Left lung (tissue), 14 donors: ENCODE measurements at places on chromosomes 16 and 17. TPM values are rescaled to one million over a fixed set of nuclear protein-coding genes. Genes with fewer than 3 reads are reported as not detected.

- DNase-seq: no peak
- H3K27ac ChIP-seq: no peak overlapping the region
- H3K27me3 ChIP-seq: no peaks in the 10 kb centered on the region
- H3K4me1 ChIP-seq: peaks cover 47% of the 10 kb centered on the region
Measured at GRCh38 chr16:84714028-84714427, 14.2 kb downstream of the USP10 start.

The GP1BA gene
- polyA plus RNA-seq: 3.6 TPM

The MAPT gene
- polyA plus RNA-seq: 7.7 TPM

GRCh38 chr16:49799172-49799571 lies 56.7 kb downstream of the ZNF423 start:
- H3K4me1 ChIP-seq: no peaks in the 10 kb centered on the region
- no peaks in the 10 kb centered on the region for H3K36me3 ChIP-seq
- DNase-seq: no peak
- no peak overlapping the region for H3K27ac ChIP-seq
- H3K27me3 ChIP-seq: no peaks in the 10 kb centered on the region
- H3K4me3 ChIP-seq: no peak overlapping the region

- no peaks in the 10 kb centered on the region for H3K36me3 ChIP-seq
- no peaks in the 10 kb centered on the region for H3K27me3 ChIP-seq
- no peak overlapping the region for H3K27ac ChIP-seq
- H3K4me3 ChIP-seq: no peak overlapping the region
Measured at GRCh38 chr16:4743226-4743878, 9.0 kb downstream of the DNAAF8 start.

The OR4D2 gene
- not detected for polyA plus RNA-seq

DNA sequence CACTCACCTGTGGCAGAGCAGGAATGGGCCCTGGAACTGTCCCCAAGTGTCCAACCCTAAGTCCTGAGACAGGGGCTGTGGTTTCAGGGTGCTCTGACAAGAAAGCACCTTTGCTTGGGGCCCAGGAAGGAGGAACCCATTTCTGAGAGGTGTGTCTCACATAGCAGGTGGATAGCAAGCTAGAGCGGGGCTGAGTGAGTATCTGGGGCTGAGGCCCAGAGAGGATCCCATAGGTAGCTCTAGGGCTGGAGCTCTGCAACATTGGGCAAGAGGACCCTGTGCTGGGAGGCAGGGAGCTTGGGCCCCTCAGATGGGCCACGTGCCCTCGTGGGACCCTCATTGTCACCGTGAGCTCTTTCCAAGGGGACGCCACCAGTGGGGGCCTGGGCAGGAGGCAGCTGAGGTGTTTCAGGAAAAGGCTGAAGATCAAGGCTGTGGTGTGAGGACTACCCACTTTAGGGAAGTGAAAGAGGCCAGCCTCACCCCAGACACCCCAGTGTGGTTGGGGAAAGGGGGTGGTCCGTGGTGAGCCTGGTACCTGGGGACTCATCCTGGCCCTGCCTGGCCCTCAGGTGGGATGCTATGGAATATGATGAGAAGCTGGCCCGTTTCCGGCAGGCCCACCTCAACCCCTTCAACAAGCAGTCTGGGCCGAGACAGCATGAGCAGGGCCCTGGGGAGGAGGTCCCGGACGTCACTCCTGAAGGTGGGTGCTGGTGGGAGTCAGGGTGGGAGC lies 5.3 kb downstream of the DEF8 start:
- no peaks in the 10 kb centered on the region for H3K27me3 ChIP-seq
- H3K4me3 ChIP-seq: no peak overlapping the region
- DNase-seq: no peak
- no peak overlapping the region for H3K27ac ChIP-seq
- peaks cover 36% of the 10 kb centered on the region for H3K36me3 ChIP-seq
- peaks cover 7% of the 10 kb centered on the region for H3K4me1 ChIP-seq

The TEKT5 gene
- 0.67 TPM for polyA plus RNA-seq

The ATP2C2 gene
- polyA plus RNA-seq: 15.2 TPM

DNA sequence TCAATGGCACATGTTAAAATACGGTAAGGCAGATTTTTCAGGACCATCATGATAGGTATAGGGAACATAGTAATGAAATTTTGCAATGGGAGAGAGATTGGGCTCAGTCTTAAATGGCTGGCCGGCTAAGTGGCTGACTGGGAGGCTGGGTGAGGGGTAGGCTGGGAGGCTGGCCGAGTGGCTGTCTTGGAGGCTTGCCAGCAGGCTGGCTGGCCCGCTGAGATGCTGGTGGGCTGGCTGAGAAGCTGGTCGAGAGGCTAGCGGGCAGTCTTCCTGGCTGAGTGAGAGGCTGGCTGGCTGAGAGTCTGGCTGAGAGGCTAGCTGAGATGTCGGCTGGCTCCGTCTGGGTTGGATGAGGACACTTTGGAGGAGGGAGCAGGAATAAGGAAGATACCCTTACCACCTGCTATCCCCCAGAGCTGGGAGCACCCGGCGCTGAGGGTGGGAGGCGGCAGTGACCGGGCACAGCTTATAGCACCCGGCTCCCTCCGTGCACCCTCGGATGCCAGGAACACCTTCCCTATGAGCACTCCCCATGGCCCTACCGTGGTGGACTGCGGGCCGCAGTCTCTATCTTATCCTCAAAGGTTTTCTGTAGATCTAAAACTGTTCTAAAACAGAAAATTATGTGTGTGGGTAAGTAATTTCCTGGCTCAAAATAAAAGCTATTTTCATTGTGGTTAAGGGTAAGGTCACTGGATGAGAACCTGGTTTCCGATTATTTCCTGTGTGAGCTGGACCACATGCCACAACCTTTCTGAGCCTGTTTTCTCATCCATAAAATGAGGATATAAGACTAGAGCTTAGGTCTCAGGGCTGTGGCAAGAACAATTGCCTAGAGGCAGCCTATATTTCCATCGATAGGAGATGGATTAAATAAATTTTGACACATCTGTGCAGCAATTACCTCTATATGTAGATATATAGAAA lies 34.5 kb upstream of the TMC5 start:
- H3K4me3 ChIP-seq: no peak overlapping the region
- peaks cover 2% of the 10 kb centered on the region for H3K4me1 ChIP-seq
- no peaks in the 10 kb centered on the region for H3K27me3 ChIP-seq
- H3K36me3 ChIP-seq: no peaks in the 10 kb centered on the region
- peak overlapping the region; percentile 70 for H3K27ac ChIP-seq
- DNase-seq: no peak
